Fibroblast of skin of back (primary cell): ENCODE measurements at places on chromosomes 12 and 14.

DNA sequence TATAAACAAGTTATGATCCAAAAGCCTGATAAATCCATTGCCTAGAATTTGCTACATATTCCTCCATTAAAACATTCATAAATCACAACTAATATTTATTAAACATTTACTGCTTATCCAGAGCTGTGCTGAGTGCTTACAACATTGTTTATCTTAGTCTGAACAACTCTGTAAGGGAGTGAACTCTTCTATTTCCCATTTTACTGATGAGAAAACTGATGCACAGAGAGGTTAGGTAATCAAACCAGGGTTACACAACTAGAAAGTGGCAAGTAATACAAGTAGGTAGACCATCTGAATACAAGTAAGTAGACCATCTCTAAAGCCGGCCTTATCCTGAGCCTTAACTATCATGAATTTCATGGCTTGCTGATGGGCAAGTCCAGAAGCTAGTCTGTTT is 39.5 kb downstream of the WASHC3 start:
- DNase-seq = no peak

DNA sequence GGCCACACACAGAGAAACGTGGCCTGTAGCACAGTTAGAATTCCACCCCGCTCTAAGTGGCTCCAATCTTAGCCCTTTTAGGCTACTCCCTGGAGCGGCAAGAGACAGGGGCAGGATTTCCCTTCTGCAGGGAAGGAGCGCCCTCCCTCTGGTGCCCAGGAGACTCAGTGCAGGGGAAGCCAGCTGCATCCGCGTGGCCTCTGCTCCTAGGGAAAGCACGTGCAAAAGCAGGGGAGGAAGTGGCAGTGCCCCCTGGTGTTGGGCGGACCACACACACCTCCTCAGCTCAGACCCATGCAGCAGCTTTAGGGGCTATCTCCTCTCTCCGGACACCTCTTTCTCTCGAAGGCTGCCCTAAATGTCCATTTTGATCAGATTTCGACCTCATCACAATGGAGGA is 50.0 kb downstream of the SPRING1 start:
- peak; percentile 34 for DNase-seq

DNA sequence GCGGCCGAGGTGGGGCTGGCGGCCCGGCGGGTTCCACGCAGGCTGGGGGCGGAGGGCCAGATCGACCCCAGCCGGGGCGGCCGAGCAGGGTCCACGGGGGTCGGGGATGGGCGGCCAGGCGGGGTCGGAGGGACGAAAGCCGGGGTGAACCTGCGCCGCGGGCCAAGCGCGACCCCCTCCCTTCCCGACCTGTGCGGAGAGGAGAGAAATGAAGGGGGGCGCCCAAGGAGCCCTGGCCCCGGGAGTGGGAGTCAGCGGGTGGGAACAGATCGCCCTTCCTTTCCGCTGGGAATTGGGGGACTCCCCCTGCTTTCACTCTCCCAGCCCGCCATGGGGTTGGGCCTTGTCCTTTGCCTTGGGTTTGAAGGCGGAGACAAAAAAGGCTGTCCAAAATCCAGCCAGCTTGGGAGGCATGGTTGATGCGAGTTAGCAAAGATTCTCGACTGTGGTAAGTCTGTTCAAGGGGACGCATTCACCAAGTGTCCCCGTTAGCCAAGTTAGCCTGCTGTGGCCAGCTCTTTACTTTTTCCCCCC is 559 bp upstream of the CKAP4 start:
- DNase-seq = peak; percentile 90

- no peak for DNase-seq
Measured at GRCh38 chr14:55026441-55026792, 482 bp downstream of the WDHD1 start.

DNA sequence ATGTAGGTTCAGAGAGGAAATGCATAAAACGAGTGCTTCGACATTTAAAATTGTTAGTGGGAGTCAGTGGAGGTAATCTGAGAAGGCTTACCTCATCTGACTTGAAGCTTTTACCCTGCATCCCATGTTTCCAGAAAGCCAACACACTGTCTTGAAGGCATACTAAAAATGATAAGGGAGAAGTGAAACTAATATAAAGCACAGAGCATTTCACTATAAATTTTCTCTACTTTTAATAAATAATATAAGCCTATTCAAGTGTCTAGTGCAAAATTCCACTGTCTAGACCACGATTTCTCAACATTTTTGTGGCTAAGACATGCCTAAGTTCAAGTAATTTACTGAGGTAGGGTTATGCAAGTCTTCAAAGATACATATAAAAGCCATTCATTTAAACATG is 29.1 kb upstream of the CDKL1 start:
- DNase-seq = peak; percentile 59

GRCh38 chr14:57660208-57660607 is 166.6 kb upstream of the CCDC198 start:
- no peak for DNase-seq

GRCh38 chr12:22209422-22209821 is 125.1 kb downstream of the ST8SIA1 start:
- DNase-seq = no peak

DNA sequence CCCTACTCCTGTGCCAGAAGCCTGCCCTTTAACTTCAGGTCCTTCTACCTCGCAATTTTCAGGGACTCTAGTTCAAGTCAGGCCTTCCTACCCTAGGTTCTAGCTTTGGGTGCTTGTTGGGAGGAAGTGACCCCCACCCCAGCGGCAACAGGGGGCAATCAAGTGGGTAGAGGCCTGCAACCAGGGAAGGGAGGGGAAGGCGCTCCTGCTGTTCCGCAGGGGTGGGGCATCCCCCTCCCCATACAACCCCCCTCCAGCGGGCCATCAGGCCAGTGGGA is 204 bp upstream of the PRPH start:
- no peak for DNase-seq

DNA sequence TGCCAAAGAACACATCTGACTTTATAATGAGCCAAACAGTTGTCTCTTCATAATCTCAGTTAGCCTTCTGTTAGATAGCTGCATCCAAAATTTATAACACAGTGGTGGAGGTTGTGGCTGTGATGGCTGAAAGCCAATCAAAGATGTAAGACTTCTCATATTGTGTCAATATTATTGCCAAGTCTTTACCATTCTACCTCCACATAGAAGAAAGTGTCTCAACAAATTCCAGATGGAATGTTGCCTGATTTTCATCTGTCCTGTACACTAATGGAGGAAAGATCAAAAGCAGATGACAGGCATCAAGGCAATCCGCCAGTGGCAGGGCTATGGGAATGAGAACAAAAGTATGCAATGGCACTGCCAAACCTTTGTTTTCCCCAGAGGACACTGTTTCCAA is 813.1 kb upstream of the NOVA1 start:
- peak; percentile 43 for DNase-seq

- no peak for DNase-seq
Measured at GRCh38 chr14:75328558-75329155, 50.0 kb downstream of the FOS start.

DNA sequence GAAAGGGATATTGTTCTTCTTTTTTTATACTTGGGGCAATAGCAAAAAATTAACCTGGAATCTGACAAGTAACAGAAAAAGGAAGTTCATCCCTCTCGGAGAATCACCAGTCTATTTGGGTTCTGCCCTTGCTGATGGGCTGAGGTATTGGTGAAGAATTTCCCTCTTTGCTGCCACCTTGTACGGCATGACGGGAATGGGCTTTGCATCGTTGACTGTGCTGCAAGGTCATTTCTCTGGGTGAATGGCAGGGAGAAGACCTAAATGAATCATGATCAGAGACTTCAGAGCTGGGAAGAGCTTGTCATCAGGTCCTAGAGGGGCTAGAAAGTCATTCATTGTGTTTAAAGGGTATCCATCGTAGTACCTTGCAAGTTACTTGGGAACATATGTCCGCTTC is 12.0 kb downstream of the C1S start:
- DNase-seq = no peak

DNA sequence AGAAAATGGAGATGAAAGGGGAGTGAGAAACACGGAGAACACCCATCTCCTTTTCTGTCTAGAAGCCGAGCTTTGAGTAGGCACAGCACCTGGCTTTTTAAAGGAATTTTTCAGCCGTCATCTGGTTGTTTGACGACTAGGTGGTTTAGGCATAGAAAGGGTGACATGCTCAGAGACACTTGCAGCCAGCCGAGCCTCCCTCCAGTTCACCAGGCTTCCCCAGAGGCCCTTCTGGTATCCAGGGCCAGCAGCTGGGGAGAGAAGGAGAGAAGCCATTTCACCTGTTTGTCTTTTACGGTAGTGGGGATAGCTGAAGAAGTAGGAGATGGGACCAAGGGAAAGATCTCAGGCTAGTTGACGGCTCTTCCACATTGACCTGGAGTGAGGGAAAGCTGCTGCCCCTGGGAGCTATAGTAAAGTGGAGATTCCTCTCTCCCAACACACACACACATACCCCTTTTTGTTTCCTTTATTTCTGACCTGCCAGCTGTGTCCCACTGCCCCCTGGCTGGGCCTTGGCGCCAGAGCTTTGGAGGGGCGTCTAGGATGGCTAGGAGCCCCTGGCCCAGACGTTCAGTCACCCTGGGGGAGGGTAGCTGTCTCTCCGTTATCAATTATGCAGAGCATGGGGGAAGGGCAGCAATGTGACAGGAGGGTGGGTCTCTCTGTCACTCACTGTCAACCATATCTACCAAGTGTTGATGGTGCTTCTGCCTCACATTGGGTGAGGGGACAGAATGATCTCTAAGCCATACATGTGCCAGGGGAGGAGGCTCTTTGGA is 5.5 kb downstream of the MAP3K12 start:
- no peak for DNase-seq

DNA sequence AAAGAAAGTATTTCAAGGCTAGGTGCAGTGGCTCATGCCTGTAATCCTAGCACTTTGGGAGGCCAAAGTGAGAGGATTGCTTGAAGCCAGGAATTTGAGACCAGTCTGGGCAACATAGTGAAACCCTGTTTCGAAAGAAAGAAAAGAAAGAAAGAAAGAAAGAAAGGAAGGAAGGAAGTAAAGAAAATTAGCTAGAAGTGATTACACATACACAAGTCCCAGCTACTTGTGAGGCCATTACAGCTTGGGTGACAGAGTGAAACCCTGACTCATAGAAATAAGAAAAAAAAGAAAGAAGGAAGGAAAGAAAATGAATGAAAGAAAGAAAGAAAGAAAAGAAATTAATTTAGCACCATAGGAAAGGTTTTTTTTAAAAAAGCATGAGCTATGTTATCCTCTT is 33.3 kb upstream of the PPP1CC start:
- DNase-seq = no peak

DNA sequence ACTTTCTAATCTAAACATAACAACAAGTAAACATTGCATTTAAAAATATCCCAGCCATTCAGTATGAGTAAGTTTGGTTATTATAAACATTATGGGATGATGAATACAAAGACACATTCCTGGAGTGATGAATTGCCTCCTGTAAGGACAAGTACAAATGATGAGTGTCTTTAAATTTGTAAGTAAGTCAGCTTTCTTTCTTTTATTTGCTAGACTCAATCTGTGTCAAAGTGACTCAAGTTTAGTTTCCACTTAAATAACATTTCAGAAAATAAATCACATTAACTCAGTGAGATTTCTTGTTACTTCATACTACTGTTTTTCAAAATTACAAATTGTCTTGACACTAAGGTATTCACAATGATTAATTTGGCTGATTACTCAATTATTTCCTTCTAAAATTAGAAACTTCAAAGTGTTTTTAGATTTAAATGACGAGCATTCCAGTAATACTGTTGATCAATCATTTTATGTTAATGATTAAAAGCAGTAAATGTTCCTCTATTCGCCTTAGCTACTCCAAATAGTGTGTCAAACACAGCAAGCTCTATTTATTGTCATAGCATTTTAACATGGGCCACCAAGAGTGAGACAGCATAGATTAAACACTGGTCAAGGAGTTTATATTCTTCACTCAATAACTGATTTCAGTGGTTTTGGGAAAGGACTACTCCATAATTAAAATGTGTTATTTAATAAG is 658.0 kb upstream of the MDGA2 start:
- no peak for DNase-seq

DNA sequence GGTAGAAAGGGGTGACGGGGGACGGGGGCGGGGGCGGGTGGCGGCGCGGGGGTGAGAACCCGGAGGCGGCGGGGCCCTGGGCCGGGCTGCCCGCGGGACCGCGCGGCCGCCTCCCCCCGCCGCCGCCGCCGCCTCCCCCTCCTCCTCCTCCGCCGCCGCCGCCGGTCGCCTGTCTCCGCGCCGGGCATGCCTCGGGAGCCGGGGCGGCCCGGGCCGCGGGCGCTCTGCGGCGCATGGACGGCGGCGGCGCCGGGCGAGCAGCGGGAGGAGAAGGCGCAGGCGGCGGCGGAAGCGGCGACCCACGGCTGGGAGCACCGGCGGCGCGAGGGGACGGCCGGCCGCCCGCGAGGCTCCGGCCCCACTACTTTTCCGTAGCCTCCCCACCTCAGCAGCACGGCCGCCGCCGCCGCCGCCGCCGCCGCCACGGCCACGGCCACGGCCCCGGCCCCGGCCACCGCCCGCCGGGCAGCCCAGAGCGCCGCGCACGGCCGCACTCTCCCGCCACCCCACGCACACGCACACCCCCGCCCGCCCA is at the start of gene NPAS3:
NPAS3 (plus strand) TSS at position 161 of the 535 bp plus-strand sequence.
- peak; percentile 29 for DNase-seq

GRCh38 chr14:78403278-78403815 is 233.2 kb downstream of the NRXN3 start:
- peak; percentile 49 for DNase-seq

DNA sequence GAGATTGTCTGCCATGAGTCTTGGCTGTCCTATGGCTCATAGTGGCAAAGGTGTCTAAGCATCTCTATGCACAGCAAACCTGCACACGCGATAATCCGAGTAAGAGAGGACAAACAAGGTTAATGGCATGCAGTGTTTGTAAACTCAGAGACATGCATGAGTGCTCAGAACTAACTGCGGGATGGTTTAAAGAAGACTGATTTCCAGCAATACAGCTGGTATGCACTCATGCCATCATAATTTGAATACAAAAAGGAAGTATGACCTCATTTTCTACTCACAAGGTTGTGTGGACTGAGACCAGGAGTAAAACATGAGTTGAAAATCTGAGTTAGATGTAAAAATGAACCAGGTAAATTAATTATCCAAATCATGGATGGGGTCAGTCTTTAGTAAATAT is 16.6 kb upstream of the TCP11L2 start:
- no peak for DNase-seq

DNA sequence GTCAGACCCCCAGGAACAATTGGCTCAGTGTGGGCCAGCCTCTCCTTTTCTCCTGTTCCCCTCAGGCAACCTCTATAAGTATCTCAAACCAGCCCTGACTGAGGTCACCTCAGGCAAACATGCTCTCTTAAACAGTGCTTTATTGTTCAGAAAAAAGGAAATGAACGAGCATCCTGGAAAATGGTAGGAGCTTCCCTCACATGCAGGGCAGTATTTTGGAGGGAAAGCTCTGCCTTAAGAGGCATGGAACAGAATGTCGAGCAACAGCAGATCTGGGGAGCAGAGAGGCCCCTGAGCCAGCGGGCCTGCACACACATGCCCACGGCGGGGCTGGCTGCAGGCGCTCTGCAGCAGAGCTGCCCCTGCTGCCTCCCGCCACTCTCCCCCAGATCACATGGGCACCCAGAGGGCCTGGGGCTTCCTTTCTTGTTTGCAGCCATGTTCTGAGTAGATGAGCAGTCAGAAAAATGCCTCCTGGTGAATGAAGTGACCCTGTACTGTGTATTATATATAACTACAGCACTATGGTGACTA is 42.0 kb downstream of the MOK start:
- no peak for DNase-seq

- no peak for DNase-seq
Measured at GRCh38 chr12:7646178-7646475, 19.6 kb downstream of the APOBEC1 start.

GRCh38 chr14:45133683-45134050 is 614 bp downstream of the FKBP3 start:
- no peak for DNase-seq

- DNase-seq = no peak
Measured at GRCh38 chr14:80223696-80224465, 12.6 kb upstream of the DIO2 start.
